ENCODE measurements at places on chromosomes 1 and 21. TPM values are rescaled to one million over a fixed set of nuclear protein-coding genes. Genes with fewer than 3 reads are reported as not detected.

The ADAM30 gene
- total RNA-seq = not detected

The FDPS gene
- 319 TPM for total RNA-seq

GRCh38 chr1:236724506-236724905, 38.2 kb downstream of the ACTN2 start:
- no peak for DNase-seq

- DNase-seq = no peak
These were observed at the start of gene AVPR1B for GRCh38 chr1:206117151-206117948. AVPR1B (minus strand) TSS chr1:206117388; CDS start chr1:206116890, 498 bp downstream.

- DNase-seq = no peak
These were observed 19.4 kb downstream of the GADD45A start for GRCh38 chr1:67704351-67704750.

DNA sequence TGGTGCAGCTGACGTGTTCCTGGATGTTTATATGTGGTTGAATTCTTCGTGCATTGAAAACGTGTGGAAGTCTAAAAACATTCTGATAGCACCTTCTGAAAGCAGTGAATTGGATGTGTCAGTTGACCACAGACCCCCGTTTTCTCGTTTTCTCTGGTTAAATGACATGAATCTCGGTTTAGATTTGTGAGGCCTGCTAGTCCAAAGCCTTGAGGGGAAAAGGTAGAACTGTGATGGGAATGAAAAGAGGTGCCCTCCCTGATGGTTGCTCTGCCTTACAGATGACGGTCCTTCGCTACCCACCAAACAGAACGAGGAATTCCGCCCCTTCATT, 8.9 kb downstream of the RER1 start:
- no peak for DNase-seq

The DISP3 gene
- total RNA-seq = 0.58 TPM

DNA sequence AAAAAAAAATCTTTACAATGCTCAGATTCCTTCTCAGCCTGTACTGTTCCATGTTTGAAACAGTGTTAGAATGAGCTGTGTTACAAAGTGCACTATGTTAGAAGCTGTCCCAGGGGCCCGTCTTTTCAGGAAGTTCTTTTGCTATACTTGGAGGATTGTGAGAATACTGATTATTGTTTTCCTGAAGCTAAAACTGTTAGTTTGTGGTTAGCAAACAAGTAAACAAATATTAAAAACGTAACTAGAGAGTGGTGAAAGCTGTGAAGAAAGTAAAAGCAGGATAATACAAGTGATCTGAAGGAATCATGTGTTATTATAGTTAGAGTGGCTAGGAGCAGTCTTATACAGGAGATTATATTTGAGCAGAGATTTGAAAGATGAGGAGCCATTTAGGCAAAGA, 35.6 kb downstream of the CAMSAP2 start:
- no peak for DNase-seq

- no peak for DNase-seq
These were observed 17.4 kb downstream of the BMP8A start for GRCh38 chr1:39508857-39509305.

GRCh38 chr1:6239213-6239752, 3.5 kb upstream of the ICMT start:
- DNase-seq = no peak

DNA sequence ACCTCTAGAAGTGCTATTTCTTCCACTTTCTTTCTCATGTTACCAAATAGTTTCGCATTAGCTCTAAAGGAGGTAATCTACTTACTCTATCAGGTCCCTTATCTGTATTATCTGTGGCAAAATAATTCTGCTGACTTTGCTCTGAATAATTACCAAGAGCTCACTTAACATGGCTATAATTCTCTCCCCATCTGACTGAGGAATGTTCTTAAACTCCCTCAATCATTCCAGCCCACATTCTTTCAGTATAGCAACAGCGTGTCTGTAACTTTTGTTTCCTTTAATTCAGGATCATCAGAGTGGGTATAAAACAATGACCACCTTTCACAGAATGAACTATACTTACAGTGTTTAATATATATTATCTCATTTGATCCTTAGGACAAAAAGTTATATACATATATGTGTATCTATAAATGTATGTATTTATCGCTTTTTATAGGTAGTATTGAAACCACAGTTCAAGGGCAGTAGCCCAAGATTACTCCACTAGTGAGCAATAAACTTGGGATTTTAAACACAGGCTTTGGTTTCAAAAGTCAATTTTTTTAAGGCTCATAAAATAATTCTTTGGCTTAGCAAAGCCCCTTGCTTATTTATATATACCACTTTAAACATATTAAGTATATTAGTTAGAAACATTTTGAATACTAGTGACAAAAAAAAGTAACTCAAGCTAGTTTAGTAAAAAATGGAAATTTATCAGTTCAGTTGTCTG, 36.1 kb upstream of the ST6GALNAC3 start:
- DNase-seq = no peak

GRCh38 chr1:160578525-160579191, 638 bp downstream of the CD84 start:
- DNase-seq = no peak

DNA sequence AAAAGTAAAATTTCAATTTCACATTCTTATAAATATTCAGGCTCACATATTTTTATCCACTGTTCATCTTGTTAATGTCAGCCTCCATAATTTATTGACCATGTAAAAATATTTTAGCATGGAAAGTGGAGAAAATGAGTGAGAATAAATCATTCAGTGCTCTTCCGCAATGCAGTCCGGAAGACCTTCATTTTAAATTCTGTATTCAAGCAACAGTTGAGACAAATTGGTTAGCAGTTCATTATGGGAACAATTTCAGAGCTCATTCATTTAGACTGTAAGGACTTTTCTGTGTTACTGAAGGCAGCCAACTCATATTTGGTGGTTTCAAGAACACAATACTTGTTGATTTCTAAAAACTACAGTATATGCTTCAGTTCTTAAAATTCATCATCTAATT, 97.8 kb downstream of the TYW3 start:
- no peak for DNase-seq

The MYBPHL gene
- total RNA-seq = not detected

DNA sequence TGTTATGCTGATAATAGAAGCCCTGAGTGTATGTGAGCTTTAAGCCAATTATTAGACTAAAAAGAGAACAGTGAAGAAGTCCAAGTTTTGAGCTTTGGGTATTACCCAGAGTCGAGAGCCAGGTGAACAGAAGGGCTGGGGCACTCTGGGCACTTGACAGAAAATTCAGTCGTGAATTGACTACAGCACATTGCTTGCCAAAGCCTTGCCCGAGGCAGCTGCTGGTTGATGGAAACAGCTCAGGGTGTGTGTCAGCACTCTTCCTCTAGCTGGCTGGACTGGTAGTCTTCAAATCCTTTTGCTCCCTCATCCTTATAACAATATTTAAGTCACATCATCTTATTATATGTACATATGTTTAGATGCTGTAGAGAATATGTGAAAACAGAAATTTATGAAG, 21.3 kb downstream of the PDE4B start:
- DNase-seq = no peak

- DNase-seq = no peak
These were observed 33.3 kb upstream of the CSF1 start for GRCh38 chr1:109877317-109877771.

- no peak for DNase-seq
These were observed 87.5 kb downstream of the COL24A1 start for GRCh38 chr1:86068841-86069756.

- no peak for DNase-seq
These were observed 691 bp upstream of the MPZL1 start for GRCh38 chr1:167720965-167721616.

The CFAP126 gene
- total RNA-seq = not detected

The SPRR1B gene
- total RNA-seq = not detected

GRCh38 chr1:192707978-192708547, 72.1 kb downstream of the RGS13 start:
- DNase-seq = no peak

The SV2A gene
- total RNA-seq = 2.6 TPM

DNA sequence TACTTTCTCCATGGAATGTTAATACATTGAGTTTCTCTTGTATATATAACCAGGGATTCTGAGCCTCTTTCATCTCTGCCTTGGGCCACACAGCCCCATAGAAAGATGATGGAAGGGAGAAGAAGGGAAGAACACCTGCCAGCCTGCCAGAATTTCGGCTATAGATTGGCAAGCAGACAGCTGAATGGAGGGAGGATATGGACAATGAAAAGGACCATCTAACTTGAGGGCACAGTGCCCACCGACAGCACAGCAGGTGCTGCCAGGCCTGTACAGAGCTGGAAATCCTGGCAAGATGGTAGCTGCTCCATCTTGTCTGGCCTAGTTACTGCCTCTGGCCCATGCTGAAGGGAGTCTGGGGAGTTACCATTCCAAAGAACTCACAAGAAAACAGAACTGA, 244.3 kb downstream of the FGGY start:
- no peak for DNase-seq

DNA sequence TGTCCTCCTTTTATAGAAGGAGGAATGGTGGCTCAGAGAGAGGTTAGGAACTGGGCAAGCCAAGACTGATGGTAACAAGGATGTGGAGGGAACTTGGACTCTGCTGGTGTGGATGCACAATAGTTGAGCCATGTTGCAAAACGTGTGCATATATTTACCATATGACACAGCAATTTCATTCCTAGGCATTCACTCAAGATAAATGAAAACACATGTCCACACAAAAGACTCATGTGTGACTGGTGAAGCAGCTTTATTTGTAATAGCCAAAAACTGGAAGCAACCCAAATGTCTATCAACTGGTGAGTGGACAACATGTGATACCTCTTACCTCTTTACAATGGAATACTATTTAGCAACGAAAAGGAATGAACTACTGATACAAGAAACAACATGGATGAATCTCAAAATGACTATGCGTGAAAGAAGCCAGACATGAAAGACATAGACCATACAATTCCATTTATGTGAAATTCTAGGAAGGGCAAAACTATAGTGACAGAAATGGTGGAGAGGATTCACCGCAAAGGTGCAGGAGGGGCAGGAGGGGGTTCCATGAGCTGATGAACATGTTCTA, 36.2 kb downstream of the CAMK2N1 start:
- DNase-seq = no peak

The MCOLN2 gene
- not detected for total RNA-seq

- DNase-seq = no peak
These were observed 6.3 kb upstream of the ERVH48-1 start for GRCh38 chr21:42931560-42932235.

The ASCL5 gene
- total RNA-seq = not detected

DNA sequence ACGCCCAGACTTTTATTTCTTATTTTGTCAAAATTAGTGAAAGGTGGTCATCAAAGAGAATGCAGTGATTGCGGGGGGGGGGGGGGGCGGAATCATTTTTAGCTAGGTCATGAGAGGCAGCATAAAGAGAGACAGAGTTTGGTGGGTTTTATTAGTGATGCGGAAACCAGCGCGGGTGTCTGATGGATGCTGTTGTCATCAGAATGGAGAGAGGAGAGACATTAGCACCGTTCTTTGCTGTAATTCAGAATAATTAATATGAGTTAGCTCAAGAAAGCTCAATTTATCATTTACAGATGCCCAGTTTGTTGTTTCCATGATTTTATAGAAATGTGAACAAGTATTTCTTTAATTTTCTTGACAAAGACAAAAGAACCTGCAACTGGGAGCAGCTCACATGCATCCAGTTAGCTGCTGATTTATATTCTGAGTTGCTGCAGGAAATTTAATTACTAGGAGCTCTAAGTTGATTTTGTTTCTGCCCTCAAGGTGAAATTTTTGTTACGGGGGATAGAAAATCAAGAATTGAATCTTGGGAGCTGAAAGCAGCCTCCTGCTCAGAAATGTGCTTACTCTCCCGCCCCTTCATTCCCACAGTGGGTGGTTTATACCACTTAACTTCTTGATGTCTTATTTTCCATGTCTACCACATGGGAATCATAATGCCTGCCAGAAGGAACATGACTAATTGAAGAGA, 133.4 kb upstream of the MAP1LC3C start:
- no peak for DNase-seq

DNA sequence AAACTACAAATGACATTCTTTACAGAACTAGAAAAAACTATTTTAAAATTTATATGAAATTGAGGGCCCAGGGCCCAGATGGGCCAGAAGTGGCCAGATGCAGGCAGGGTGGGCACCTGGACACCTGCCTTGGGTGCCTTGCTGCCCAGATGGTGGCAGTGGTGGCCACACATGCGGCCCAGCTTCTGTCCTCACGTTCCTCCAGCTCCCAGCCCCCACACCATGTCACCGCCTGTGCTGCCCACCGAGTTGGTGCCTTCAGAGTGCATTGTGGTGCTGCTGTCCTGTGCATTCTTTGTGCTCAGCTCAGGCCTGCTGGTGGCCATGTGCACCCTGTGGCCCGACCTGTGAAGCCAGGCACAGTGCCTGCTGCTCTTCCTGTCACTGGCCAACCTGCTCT, 216.8 kb upstream of the CXADR start:
- no peak for DNase-seq

The SPATA21 gene
- not detected for total RNA-seq

GRCh38 chr1:54816130-54816529, 15.0 kb upstream of the TTC22 start:
- DNase-seq = no peak

- no peak for DNase-seq
These were observed 2.5 kb downstream of the PDZK1IP1 start for GRCh38 chr1:47187231-47187925.

GRCh38 chr1:118944133-118944532, 44.0 kb downstream of the TBX15 start:
- no peak for DNase-seq

Measured in glomerular endothelial cell (primary cell).